ENCODE measurements at places on chromosomes 12 and 14.

DNA sequence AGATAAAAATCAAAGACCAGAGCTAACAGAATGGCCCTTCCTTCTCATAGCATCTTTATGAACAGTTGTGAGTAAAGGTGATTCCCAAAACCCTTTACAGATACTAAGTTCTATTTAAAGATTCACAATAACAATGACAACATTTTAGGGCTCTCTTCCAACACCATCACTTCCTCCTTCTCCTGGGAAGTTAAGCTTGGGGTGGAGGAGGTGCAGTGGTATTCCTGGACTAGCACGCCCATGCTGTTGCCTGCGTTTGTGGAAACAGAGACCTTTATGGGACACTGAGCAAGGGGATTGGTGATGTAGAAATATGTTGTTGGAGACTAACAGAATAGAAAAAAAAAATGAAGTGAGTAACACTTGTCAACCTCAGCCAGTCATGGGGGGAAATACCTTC, 22.5 kb downstream of the SYNE2 start:
- DNase-seq, result no peak

DNA sequence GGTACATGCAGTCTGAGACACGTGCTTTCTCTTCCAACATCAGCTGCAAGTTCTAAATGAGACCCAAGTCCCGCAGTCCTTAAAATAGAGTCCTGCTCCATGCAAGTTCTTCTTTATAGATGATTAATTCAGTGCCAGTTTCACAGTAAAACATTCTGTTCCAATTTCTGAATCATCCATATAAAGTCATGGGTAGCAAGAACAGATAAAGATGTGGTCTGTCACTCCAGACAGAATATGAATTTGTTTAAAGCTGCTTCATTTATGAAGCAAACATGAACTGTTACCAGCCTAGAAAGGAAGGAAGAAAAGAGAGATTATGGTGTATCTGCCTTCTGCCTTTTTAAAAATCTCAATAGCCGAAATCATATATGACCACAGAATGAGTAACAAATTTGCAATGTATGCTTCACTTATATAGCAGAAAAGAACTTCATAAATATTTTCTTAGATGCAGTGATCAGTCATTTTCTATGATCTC, 83.3 kb downstream of the KITLG start:
- no peak for DNase-seq

GRCh38 chr12:126051611-126052107, 986.4 kb downstream of the AACS start:
- DNase-seq, result no peak

GRCh38 chr12:116242740-116243139, 34.8 kb downstream of the MED13L start:
- DNase-seq, result no peak

- DNase-seq, result no peak
Measured at GRCh38 chr12:16163146-16163545, 114.3 kb downstream of the SLC15A5 start.

DNA sequence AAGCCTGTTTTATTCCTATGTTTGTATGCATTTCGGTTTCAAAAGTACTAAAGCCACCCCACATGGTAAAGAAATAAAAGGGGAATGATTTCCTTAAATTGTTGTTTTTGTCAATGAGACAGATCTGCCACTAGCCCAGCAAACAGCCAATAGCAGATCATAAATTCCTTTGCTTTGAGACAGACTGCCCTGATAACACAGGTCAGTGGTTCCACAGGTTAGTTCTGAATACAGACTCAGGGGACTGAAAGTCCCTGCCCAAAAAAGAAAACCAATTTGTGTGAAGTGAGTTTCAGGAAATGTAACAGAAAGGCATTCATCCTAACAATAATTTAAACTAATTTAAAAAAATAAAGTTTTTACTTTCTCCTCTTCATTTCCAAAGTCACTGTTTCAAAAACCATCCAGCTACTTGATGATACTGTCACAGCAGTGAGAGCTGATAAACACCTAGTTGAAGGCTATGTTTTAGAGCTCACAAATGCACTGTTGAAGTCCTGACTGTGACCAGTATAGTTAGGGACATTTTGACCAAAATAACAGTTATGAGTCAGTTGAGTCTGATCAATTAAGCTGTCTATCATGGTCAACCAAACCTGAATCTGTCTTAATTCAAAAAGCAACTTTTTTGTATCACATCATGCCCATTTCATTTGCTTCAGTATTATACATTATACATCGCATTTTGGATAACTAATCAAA, 77.7 kb downstream of the LGR5 start:
- DNase-seq, result no peak

DNA sequence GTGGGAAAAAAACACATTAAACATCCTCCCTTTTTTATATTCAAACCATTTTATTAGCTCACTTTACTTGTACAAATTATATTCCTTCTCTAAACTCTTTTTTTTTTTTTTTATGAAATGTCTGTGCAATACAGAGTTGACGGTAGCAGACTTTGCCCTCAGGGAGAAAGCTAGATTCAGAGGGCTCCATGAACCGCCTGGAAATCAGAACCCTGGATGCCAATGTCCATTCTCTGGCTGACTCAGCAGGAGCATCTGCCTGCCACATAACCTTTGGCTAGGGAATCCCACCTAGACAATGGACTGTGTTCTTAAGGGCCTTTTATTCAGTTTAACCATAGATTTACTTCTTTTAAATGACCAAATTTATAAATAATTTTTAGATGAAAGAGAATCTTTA, 467.0 kb downstream of the MDGA2 start:
- no peak for DNase-seq

DNA sequence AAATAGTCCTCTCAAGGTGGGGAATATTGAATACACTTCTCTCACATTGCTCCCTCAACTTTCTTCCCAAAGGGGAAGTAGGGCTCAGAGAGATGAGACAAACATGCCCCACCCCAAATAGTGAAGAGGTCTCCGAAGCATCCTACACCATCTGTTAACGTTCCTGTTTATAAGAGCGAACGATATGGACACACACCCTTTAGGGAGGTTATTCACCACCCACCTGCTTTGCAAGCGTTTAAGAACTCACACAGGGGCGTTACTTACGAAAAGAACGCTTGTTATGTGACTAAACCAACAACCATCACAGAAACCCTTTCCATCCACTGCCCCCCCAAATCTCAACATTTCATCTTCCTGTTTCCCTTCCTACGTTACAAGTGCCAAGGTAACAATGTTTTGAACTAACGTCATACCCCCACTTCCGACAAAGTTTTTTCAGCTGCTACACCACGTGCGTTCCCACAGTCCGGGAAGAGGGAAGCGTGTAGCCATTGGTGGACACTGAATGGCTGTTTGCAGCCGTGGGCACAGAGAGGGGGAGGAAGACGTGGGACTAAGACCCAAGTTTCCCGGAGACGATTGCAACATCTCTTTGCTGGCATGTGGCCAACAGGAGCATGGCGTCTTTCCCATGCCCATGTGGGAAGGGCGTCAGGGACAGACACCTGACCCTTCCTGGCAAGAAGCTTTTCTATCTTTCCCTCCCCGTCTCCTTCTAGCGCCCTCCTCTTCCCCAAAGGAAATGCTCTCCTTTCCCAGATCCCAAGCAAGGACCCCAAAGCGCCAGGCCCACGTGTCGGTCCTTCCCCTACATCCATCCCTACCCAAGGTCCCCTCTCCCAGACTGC, 1.2 kb downstream of the YBX3 start:
- DNase-seq, result no peak

GRCh38 chr12:53999559-54000115, 324 bp upstream of the HOXC9 start:
- DNase-seq, result no peak

- no peak for DNase-seq
Measured at GRCh38 chr12:104737791-104738301, 220.2 kb downstream of the SLC41A2 start.

DNA sequence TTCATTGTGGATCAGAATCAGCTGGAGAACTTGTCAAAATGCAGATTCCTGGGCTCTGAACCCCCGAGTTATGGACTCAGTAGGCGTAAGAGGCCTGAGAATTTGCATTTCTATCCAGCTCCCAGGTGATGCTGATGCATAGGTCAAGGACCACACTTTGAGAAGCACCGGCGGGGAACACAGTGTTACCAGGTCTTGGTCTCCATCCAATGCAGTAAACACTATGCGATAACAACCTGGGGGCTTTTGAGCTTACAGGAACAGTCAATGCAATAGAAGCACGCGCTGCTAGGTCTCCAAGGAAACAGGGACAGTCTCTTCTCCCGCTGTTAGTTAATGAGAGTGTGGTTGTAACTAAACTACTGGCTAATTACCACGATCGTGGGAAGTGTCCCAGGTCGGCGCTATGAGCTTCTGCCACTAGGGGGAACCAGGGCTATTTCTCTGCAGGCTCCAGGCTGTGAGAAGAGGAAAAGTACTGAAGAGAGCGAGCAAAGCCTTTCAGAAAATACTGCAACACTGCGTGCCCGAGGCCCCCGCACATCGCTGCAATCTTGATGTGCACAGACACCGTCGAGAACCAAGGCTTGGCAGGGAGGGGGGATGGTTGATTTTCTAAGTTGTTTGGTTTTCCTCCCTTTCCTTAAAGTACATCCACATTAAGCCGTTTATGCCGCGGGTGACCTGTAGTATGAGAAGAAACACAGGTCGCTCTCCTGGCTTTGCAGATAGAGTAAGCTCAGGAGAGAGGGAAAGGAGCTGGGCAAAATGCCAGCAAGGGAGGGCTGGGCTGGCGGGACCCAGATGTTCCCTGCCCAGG, 52.0 kb upstream of the KCNA1 start:
- DNase-seq, result peak; percentile 78

GRCh38 chr14:78486081-78486480, 315.9 kb downstream of the NRXN3 start:
- no peak for DNase-seq

GRCh38 chr12:109678719-109679118, 34.9 kb upstream of the FAM222A start:
- no peak for DNase-seq

- DNase-seq, result no peak
Measured at GRCh38 chr14:53951243-53951626, 5.4 kb downstream of the BMP4 start.

DNA sequence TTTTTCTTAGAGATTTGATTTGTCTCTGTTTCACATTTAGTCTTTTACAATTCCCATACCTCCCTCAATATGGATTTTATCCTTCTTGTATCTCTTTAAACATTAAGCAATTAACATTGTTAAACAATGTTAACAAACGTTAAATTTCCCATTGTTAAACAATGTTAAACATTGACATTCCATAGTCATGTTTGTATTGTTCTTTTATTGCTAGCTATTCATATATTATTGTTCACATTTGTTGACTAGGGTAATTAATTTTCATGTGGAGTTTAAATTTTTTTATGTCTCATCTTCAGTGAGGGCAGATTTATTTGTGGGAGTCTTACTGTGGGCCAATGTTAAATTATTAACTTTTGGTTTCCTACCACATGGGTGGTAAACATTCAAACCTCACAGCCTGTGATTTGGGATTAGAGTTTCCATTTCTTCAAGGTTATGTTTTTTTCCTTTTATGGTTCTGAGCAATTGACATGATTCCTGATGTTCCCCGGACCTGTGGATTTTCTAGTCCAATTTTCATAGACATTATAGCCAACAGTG, 294.3 kb downstream of the ALG10B start:
- no peak for DNase-seq

DNA sequence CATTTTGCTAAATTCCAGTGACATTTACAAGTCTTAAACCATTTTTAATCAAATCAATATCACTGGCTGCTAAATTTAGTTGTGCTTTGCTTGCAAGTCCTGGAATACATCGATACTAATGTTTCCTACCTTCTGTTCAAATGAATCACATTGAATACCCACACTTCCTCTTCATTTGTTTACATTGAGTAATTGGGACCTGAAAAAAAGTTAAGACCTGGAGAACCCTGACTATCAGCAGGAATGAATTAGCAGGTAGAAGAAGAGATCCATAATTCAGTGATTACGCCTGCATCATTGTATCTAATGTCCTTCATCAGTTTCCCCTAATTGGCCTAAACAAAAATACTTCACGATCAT, 369.3 kb downstream of the ETNK1 start:
- no peak for DNase-seq

DNA sequence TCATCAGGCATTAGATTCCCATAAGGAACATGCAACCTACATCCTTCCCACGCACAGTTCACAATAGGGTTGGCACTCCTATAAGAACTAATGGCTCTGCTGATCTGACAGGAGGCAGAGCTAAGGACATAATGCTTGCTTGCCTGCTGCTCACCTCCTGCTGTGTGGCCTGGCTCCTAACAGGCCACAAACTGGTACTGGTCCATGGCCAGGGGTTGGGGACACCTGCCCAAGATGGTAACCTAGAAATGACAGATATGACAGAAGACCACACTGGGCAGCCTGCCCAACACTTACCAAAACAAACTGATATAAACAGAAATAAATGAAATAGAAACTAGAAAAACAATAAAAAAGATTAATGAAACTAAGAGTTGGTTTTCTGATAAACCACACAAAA, 325.6 kb downstream of the SEC23A start:
- DNase-seq, result no peak

DNA sequence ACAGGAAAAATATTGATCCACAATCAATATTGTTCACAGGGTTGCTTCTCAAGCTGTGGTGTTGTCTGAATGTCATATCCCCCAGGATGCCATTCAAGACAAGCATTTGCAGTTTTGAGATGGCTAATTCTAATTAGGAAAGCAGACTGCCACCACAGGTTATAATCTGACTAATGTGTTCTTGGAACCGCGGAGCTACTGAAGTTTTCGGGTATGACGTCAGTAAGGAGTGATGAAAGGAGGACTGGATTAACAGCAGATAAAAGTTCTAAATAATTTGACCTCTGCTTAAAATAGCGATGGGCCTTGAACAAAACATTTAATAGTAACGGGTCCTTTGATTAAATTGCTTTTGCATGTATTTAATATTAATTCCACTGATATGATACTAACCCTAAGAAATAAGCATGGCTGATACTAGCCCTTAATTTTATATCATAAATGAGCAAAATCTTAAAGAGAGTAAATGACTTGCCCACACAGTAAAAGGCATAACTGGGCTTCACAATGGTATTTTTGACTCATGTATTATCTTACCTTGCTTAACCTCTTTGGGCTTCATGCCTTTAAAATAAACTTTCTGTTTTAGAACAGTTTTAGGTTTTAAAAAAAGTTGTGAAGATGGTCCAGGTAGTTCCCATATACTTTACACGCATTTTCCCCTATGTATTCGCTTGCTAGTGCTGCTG, 50.3 kb downstream of the TSHR start:
- DNase-seq, result no peak

DNA sequence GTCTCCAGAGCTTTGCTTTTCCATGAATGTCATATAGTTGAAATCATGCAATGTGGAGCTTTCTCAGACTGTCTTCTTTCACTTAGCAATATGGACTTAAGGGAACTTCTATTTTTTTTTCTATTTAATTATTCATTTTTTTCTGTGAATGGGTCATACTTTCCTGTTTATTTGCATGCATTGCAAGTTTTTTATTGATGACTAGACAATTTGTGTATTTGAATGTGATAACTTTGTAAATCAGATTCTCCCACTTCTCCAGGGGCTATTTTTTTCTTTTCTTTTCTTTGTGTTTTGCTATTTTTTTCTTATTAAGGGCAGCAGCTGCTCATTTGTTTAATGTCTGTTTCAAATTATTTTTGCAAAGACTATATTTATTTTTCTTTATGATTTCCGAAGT, 1019.8 kb upstream of the ATXN7L3B start:
- DNase-seq, result no peak
